ENCODE measurements at places on chromosomes 2 and 18.

GRCh38 chr18:51437280-51438271 is 240.1 kb upstream of the MEX3C start:
- peak; percentile 5 for DNase-seq

DNA sequence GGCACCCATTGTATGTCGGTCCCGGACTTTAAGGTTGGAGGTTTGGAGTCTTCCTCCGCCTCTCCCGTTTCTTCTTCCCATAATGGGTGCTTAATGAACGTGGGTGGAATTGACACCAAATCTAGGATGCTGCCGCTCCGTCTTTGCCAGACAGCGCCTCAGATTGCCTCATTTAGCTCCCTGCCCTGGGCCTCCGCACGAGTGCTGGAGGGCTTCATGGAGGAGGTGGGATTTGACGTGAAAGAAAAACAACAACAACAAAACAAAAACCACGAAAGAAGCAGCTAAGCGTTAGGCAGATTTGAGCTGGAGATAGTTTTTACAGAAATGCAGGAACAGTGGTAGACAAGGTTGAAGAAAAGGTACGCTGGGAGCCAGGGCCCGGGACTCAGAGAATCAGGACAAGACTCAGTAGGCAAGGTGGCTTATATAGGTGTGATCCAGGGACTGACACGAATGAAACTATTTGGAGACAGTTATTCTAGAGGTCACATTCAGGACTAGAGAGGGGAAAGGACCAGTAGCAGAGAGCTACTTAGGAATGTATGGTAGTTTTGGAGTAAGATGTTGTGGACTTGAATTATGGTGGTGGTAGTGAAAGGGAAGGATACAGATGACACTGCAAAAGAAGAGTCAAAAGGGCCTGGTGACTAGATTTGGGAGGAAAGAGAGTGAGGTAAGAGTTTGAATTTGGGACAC is 605 bp downstream of the ZNF2 start:
- DNase-seq = no peak

DNA sequence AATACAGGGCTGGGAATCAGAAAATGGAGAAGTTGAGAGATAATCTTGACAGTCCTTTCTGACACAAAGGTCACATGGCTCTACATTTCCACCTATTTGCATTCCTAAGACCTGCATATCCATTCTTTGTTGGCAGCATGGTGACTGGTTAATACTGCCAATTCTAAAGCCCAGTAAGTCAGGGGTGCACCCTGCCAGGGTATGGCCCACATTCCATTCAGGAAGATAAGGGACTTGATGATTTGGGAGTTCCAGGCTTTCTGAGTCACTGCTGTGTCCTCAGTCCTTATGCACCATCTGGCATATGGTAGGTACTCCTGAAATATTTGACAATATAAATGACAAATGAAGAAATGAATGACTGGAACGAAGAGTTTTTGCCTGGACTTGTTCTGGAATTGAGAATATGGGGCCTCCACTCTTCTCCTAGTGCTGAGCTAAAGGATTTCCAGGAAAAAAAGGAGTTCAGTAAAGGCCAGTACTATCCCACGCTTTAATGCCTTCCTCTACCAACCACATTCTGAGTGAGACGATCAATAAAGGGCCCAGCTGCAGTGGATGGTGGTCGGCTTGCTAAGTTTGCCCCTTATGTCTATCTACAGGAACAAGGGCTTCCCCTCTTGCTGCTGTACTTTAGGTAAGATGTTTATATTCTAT is 31.7 kb upstream of the EIF2AK3 start:
- no peak for DNase-seq

GRCh38 chr2:119545754-119546446 is 1.7 kb downstream of the CFAP221 start:
- DNase-seq = no peak

DNA sequence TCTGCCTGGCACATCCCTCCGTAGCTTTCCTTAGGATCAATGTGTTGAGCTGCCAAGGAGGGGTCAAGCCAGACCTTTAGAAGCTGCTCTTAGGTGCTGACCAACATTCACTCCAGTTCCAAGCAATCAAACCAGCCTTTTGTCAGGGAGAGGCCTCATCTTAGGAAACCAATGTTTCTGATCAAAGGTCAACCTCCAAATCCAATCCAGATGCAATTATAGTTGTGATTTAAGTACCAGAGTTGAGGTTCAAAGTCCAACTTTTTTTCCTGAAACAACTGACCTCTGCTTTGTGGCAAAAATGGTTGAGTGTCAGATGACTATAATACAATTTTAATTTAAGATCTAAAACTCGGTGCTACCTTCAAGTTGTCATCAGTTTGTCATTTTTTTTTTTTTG is 303.4 kb downstream of the ALK start:
- DNase-seq = no peak

DNA sequence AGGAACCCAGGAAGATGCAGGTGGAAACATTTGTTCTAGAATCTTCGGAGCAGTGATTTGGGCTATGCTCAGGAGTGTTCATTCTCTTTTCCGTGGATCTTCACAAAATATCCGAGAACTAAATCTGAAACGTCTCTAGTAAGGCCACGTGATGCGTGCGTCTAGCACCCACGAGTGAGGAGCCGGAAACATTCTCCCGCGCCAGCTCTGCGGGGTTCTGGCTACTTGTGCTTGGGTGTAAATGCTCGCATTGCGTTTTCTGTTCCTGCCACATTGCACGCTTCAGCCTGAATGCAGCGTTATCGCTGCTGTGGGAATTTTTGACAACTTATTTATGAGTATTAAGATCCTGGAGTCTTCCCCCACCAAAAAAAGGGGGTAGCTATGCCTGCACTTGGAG is 71.4 kb downstream of the KLHL29 start:
- no peak for DNase-seq

All from stimulated activated CD4-positive, alpha-beta T cell treated with anti-CD3 and anti-CD28 coated beads, Interleukin-15, amount 100 ng/mL, for 24 hours (primary cell).